ENCODE measurements at places on chromosomes 3 and 15. TPM values are rescaled to one million over a fixed set of nuclear protein-coding genes. Genes with fewer than 3 reads are reported as not detected.

The CLSTN2 gene
- 9.7 TPM for total RNA-seq

The TMEM212 gene
- total RNA-seq: not detected

The RLBP1 gene
- total RNA-seq: not detected

The MUSTN1 gene
- total RNA-seq: 15.9 TPM

The CFAP20DC gene
- total RNA-seq: 0.18 TPM

The CNTN4 gene
- total RNA-seq: 15.3 TPM

The SLC28A1 gene
- not detected for total RNA-seq
